ENCODE measurements at places on chromosomes 5 and 9.
A peak's percentile ranks its signal among the peaks of the same experiment; 100 is the strongest.

GRCh38 chr9:71853084-71853483 is 57.9 kb downstream of the ABHD17B start:
- DNase-seq: no peak

- DNase-seq: no peak
These were observed 370.9 kb upstream of the PRR16 start for GRCh38 chr5:120093178-120093577.

DNA sequence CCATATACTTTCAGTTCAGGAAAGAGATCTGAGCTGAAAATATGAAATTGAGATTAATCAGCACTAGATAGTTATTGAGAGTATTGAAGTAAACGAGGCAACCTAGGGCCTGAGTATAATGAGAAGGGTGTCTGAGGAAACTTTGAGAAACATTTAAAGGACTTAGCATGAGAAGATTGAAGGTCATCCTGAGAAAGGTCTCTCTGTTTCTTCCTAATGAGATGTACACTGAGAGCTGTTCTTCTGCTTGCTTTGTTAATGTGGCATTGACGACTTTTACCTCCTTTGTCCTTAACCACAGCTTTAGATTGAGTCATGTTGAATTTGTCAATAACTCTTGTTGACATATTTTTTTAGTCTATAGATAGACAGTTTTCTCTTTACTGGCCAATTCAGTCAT is 145.1 kb upstream of the ACTBL2 start:
- DNase-seq: no peak

DNA sequence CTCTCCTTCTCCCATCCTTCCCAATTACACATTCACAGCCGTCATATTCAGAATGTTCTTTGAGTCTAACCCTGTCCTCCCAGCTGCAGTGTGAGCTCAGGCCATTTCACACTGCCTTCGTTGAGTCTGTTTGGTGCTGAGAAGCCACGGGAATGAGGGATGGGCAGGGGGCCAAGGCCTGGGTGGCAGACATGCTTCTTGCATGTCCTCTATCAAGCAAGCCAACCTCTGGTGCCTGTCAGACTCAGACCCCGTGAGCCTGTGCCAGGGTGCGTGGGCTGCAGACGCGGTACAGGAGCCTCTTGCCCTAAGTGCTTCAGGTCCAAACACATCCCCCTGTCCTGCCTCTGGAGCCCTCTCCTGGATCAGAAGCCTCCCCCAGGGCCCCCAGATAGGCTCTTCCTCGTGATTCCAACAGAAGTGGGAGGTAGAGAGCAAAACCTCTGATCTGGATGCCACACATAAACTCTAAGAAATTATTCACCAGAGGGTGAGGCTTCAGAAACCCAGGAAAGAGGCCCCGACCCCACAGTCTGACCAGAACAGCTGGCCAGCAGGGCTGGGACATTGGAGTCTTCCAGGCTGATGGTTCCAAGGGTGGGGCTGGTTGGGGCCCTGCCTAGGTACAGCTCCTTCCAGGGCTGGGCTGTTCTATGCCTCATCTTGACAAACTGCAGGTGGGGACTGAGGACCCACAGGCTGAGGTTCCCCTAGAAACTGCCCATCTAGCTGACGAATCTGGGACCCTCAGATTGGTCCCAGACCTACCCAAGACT is 46.7 kb upstream of the CDKN2AIPNL start:
- DNase-seq: peak; percentile 72

DNA sequence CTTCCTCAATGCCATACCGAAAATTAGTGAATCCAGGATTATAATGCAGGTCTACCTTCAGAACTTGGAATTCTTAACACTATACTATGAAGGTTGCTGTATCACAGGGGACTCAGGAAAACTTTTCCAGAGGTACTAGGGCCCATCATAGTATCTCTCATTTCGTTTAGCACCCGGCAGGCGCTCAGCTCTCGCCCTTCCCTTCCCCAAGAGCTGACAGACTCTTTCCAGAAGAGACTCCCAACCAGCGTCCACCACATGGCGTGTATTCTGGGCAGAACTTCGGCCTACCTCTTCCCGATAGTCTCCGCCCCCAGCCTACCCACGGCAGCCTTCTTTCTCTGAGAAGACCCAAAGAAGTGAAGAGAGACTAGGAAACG is 271 bp downstream of the NOL8 start:
- DNase-seq: no peak

- no peak for DNase-seq
These were observed 23.1 kb downstream of the MAP1B start for GRCh38 chr5:72130351-72130761.

GRCh38 chr5:126070481-126070880 is 352.7 kb upstream of the GRAMD2B start:
- no peak for DNase-seq

Data from skeletal muscle cell (primary cell).